ENCODE measurements at places on chromosomes 5 and 9. TPM values are rescaled to one million over a fixed set of nuclear protein-coding genes. Genes with fewer than 3 reads are reported as not detected.

DNA sequence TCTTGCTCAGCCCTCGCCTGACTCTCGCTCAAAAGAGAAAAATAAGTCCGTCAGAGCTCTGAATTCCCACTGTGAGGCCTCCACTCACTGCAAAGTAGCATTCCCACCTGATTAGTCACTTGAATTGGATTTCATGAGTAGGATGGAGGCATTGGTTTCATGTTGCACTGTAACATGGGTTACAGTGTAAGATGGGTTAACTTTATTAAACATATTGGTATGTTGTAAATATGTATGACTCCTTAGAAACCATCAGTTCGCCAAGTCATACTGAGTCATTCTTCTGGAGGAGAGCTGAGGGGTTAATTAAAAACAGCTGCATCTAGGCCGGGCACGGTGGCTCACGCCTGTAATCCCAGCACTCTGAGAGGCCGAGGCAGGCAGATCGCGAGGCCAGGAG is 93.8 kb upstream of the BNC2 start:
- no peak for DNase-seq
- no peak overlapping the region for H3K4me3 ChIP-seq
- H3K27ac ChIP-seq = no peak overlapping the region
- no peaks in the 10 kb centered on the region for H3K4me1 ChIP-seq
- H3K27me3 ChIP-seq = no peaks in the 10 kb centered on the region
- no peaks in the 10 kb centered on the region for H3K36me3 ChIP-seq

- no peaks in the 10 kb centered on the region for H3K36me3 ChIP-seq
- H3K4me3 ChIP-seq = no peak overlapping the region
- H3K27me3 ChIP-seq = no peaks in the 10 kb centered on the region
- H3K27ac ChIP-seq = no peak overlapping the region
- H3K4me1 ChIP-seq = peaks cover 12% of the 10 kb centered on the region
- peak; percentile 38 for DNase-seq
These were observed 53.0 kb downstream of the PSD2 start for GRCh38 chr5:139848508-139849100.

GRCh38 chr5:113164021-113164420 is 187.4 kb downstream of the DCP2 start:
- no peaks in the 10 kb centered on the region for H3K36me3 ChIP-seq
- H3K4me3 ChIP-seq = no peak overlapping the region
- no peak for DNase-seq
- no peaks in the 10 kb centered on the region for H3K27me3 ChIP-seq
- H3K4me1 ChIP-seq = no peaks in the 10 kb centered on the region

DNA sequence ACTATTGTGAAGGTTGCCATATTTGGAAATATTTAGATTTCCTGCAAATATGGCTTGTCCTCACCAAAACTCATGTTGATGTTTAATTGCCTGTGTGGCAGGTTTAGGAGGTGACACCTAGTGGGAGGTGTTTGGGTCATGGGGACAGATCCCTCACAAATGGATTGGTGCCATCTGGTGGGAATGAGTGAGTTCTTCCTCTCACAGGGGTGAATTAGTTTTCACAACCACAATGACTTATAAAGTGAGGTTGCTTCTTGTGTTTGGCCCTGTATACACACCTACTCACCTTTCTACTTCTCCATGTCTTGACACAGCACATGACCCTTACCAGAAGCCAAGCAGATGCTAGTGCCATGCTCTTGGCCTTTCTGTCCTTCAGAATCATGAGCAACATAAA is 41.1 kb downstream of the ISOC1 start:
- no peak for DNase-seq
- no peak overlapping the region for H3K27ac ChIP-seq
- no peaks in the 10 kb centered on the region for H3K4me1 ChIP-seq

GRCh38 chr5:50663636-50664035 is 2.8 kb upstream of the PARP8 start:
- no peak overlapping the region for H3K27ac ChIP-seq
- no peaks in the 10 kb centered on the region for H3K27me3 ChIP-seq
- no peaks in the 10 kb centered on the region for H3K4me1 ChIP-seq
- H3K4me3 ChIP-seq = no peak overlapping the region

DNA sequence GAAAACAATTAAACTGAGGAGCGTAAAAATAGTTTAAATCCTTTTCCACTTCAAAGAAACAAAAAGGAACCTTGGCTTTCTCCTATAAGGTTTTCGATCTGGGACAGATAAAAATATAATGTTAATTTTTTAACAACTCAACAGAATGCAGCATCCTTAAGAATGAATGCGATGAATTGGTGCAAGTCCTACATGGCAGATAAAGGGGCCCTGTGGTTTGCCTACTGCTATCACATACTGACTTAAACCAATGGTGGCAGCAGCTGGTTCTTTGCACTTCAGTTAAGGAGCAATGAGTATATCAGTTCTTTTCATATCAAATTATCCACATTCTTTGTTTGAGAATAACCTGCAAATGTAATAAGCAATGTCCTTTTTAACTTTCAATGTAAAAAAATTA is 12.4 kb upstream of the TYRP1 start:
- no peaks in the 10 kb centered on the region for H3K4me1 ChIP-seq
- no peaks in the 10 kb centered on the region for H3K36me3 ChIP-seq
- H3K4me3 ChIP-seq = no peak overlapping the region
- H3K27me3 ChIP-seq = no peaks in the 10 kb centered on the region

DNA sequence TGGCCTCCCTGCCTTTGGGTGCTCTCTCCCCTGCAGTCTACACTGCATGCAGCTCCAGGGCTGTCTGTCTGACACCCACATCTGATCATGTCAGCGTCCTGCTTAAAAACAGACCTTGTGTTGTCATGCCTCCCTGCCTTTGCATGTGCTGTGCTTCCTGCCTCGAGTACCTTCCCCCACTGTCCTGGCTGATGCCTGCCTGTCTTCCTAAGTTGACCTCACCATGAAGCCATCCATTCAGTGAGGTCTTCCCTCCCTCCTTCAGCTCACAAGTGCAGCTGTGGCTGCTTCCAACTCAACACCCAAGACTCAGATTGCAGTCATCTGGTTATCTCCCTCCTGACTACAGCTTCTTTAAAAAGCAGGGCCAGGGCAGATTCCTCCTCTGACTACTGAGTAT is 5.5 kb downstream of the ANGPTL2 start:
- H3K4me3 ChIP-seq = no peak overlapping the region
- H3K27me3 ChIP-seq = no peaks in the 10 kb centered on the region
- no peak overlapping the region for H3K27ac ChIP-seq
- no peak for DNase-seq

DNA sequence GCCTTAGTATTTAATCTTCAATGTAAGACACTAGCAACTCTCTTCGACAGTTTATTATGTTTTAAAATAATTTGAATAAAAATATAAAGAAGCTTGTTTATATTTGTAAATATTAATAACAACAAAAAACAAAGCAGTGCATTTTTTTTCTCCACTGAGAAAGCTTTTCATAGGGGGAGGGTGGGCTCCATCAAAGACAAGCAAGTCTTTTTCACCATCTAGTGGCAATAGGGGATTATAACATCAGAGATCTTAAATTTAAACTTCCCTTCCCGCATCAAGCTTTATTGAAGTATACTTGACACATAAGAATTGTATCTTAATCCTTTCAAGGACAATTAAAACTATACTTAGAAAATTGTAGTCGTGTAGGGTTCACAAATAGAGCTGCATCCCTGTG is 9.3 kb upstream of the OR13F1 start:
- no peaks in the 10 kb centered on the region for H3K36me3 ChIP-seq
- no peak overlapping the region for H3K4me3 ChIP-seq
- H3K27me3 ChIP-seq = no peaks in the 10 kb centered on the region
- H3K4me1 ChIP-seq = no peaks in the 10 kb centered on the region
- H3K27ac ChIP-seq = no peak overlapping the region

SOHLH1 gene
- total RNA-seq = not detected

GRCh38 chr9:86754581-86755560 is 192.4 kb downstream of the GAS1 start:
- no peak overlapping the region for H3K4me3 ChIP-seq
- H3K27me3 ChIP-seq = no peaks in the 10 kb centered on the region
- DNase-seq = no peak
- no peak overlapping the region for H3K27ac ChIP-seq

DNA sequence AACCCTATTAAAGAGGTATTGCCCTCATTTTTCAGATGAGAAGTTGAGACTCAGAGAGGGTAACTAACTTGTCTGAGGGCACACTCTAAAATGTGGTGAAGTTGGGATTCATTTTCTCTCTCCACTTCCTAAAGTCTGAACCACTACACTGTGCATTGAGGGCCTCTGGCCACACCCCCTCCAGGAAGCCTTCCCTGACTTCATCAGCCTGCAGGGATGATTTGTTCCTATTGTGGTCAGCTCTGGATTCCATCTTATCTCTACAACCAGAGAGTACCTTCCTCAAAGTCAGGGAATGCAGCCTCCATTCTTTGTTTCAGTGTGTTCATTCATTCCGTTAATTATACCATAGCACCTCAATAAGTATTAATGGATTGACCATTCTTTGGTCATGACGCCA is 356.0 kb upstream of the PANK3 start:
- no peaks in the 10 kb centered on the region for H3K36me3 ChIP-seq
- no peak overlapping the region for H3K4me3 ChIP-seq
- H3K27me3 ChIP-seq = no peaks in the 10 kb centered on the region

DNA sequence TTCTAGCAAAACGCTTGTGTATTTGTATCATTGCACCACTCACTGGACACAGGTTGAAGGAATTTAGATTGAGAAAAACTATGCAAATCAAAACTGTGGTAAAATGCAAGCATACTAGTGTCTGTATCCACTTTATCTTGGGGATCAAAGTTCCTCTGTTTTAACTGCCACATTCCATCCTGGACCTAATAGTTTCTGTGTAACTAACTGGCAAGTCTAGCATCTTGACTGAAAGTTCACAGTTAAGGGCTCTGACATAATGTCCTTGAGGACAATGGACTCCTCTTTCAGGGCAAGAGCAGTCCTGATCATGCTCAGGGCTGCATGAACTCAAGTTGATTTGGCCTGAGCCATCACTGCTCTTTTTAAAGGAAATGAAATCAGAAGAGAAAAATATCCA is 30.7 kb downstream of the NFIB start:
- H3K36me3 ChIP-seq = no peaks in the 10 kb centered on the region
- no peak overlapping the region for H3K4me3 ChIP-seq
- H3K4me1 ChIP-seq = peaks cover 27% of the 10 kb centered on the region
- DNase-seq = no peak
- H3K27me3 ChIP-seq = no peaks in the 10 kb centered on the region

FUT7 gene
- not detected for total RNA-seq

- no peak for DNase-seq
- H3K4me3 ChIP-seq = no peak overlapping the region
- H3K36me3 ChIP-seq = no peaks in the 10 kb centered on the region
- no peak overlapping the region for H3K27ac ChIP-seq
These were observed 52.1 kb upstream of the EXOC3 start for GRCh38 chr5:390623-391491.

KCNN2 gene
- 4.6 TPM for total RNA-seq

DNA sequence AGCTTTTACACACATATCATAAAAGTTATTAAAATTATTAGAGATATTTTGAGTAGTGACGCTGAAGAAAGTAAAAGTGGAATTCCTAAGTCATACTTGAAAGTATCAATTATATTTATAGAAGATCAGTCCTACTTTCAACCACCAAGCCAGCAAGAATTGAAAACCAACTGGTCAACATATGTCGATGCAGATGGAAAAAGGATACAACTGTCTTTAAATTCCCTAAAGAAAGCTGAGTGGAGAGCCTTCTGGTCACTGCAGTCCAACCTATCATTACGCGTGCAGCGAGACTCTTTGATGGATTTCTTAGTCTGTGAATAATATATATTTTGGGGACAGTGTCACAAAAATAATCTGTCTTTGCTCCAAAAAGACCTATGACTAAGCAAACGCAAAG is 15.3 kb downstream of the MEF2C start:
- no peak overlapping the region for H3K27ac ChIP-seq
- H3K4me3 ChIP-seq = no peak overlapping the region
- no peaks in the 10 kb centered on the region for H3K36me3 ChIP-seq
- no peak for DNase-seq

UGT3A2 gene
- total RNA-seq = not detected

DNA sequence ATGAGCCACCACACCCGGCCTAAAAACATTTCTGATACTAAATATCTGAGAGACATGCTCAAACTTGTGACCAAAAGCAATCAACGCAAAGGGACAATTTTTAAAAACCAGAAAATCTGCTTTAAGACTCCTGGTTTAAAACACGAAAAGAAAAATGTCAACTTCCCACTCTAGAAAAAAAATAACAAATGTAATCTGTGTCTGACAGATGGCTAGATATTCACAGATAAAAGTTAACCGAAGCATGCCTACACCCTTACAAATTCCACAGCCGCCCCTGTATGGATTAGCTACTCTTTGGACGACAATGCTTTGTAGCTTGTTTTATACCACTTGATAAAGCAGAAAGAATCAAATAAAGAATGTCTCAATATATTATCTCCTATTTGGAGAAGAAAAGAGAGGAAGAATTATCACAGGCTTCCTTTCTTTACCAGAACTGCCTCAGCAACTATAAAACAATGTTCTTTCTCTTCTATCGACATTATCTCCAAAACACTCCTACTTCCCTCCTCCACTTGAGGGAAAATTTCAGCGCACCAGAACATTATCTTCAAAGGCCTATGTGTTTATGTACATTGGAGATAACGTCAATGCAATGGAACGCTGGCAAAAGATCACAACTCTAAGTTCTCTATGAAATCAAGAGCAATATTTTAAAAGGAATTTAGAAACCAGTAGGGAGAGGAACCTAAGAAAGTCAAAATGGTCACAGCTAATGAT is 26.2 kb downstream of the CEMIP2 start:
- H3K4me3 ChIP-seq = no peak overlapping the region
- H3K36me3 ChIP-seq = no peaks in the 10 kb centered on the region
- H3K27me3 ChIP-seq = no peaks in the 10 kb centered on the region
- peak; percentile 50 for DNase-seq

CATSPER3 gene
- total RNA-seq = 0.52 TPM
